ENCODE measurements at places on chromosomes 11 and 22. TPM values are rescaled to one million over a fixed set of nuclear protein-coding genes. Genes with fewer than 3 reads are reported as not detected.

The GRM5 gene
- polyA plus RNA-seq = 0.01 TPM

The UPK3A gene
- polyA plus RNA-seq = 15.4 TPM

The CTSW gene
- polyA plus RNA-seq = 0.98 TPM

The OR10A4 gene
- polyA plus RNA-seq = not detected

The NXPE4 gene
- polyA plus RNA-seq = not detected

The KRTAP5-7 gene
- polyA plus RNA-seq = 0.15 TPM

The NPAS4 gene
- polyA plus RNA-seq = 2.4 TPM

The NRXN2 gene
- polyA plus RNA-seq = 30.5 TPM

The CCDC88B gene
- polyA plus RNA-seq = 10.2 TPM

The KCNK4 gene
- polyA plus RNA-seq = 0.13 TPM

- DNase-seq = no peak
Observed at GRCh38 chr11:23569134-23569533, 708.9 kb upstream of the CCDC179 start.

GRCh38 chr22:17097701-17098100 lies 12.9 kb downstream of the IL17RA start:
- DNase-seq = no peak

GRCh38 chr22:32961497-32961896 lies 96.7 kb downstream of the SYN3 start:
- no peak for DNase-seq

GRCh38 chr22:24471570-24471969 lies 23.6 kb upstream of the UPB1 start:
- no peak for DNase-seq

DNA sequence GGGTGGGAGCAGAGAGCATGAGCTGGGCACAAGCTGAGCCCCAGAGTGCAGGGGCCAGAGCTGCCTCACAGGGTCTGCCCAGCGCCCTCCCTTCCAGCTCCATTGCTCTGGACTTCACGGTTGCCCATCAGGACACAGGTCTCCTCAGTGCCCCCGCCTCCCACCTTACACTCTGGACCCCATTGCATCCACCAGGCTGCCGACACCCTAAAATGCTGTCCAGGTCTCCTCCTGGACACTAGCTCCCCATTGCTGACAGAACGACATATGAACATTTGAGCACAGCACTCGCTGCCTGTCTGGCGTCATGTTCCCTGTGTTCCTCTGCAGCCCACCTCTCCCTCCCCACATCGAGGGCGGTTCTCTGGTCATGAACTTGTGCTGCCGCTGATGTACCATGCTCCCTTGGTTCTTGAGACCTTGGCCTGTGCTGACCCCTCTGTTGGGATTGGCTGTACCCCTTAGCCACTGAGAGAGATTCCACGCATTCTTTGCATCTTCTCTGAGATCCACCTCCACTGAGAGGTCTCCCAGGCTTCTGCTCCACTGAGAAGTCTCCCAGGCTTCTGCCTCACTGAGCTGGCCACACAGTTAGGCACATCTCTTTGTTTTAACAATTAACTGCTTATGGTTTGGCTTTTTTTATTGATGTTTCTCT lies 34.2 kb upstream of the NECTIN1 start:
- no peak for DNase-seq

DNA sequence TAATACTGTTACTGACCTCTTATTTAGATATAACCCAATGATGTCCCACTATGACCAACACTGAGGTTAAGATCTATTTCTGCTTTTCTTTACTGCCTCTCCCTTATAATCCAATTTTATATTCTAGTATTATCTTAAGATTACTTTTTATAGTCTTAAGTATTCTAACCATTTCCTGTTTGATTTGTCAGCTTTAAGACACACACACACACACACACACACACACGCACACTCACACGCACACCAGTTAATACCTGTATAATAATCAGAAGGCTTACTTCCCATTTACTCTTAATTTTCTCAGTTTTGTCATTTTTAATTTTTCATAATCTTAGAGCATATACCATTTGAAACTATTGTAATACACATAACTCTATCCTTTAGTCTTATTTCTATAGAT lies 226.0 kb upstream of the C11orf87 start:
- no peak for DNase-seq

DNA sequence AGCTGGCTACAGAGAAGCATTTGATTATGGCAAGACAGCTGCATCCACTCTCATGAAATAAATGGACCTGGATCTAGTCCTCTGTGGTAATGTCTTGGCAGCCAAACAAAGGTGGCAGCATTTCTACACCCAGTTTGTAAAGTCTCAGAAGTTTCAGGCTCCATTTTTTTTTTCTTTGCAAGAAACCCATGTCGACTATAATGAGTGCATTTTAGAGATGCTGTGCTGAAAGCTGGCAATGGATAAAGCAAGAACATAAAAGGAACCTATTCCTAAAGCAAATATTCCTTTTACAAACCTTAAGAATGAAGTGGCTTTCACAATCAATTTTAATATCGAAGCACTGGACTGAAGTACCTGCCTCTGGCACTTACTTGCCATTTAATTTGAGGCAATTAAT lies 33.5 kb downstream of the THAP12 start:
- no peak for DNase-seq

DNA sequence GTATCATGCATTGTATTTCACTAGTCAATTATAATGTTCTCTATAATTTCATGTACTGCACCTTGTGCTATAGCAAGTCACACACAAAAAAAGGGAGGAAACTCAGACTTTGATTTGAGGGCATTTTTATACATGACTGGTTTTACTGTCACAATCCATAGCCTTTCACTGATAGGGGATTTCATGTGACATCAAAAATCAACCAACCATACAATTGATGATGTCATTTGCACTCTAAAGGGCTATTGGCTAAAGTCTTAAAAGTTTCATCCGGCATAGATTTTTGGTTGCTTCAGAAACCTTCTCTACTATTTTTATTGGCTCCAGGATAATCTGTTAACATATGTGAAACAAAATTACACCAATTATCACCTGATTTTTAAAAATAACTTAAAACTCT lies 237.8 kb downstream of the DCDC1 start:
- no peak for DNase-seq

- DNase-seq = no peak
Observed at GRCh38 chr22:29343313-29343805, 27.9 kb upstream of the RASL10A start.

DNA sequence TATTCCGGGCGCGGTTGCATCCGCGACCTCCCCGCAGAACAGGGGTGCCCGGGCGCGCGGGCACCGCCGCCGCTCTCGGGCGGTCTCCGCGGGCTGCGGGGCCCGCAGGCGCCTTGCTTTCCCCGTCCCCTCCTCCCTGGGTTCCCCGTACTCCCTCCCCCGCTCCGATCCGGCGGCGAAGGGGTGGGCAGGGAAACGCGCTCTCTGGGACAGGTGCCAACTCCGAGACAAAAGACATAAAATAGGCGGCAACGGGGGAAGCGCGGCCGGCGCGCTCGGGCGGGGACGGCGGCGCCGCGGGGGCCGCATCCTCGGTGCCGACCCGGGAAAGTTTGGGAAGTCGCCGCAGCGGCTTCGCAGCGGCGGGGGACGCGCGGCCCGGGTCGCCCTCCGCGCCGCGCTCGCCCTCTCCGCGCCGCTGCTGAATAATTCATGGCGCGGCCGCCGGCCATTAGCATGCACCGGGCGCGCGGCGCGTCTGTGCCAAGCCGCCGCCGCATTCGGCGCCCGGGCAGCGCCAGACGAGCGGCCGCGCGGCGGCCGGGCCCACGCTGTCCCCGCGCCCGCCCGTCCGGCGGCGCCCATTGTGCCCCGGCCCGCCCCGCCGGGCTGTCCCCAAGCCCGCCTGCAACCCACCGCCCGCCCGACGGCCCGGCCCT lies 78.7 kb upstream of the PPARA start:
- peak; percentile 83 for DNase-seq

- DNase-seq = no peak
Observed at GRCh38 chr11:66932543-66932942, 25.6 kb downstream of the PC start.

DNA sequence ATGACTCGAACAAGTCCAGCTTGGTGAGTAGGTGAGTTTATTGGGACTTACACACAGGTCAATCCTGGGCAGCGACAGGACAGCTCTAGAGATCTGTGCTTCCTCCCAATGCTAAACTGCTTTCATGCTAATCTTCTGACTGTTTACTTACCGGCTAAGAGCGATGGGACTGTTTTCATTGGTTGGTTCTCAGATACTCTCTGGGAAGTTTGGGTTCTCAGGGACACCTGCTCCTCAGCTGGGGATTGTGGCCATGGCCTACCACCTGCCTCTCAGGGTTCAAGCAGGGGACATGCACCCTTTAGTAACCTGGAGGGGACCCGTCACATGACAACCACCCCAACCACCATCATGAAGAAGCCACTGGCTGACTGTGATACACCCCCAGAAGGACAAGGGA lies 13.1 kb downstream of the APOL2 start:
- DNase-seq = no peak

DNA sequence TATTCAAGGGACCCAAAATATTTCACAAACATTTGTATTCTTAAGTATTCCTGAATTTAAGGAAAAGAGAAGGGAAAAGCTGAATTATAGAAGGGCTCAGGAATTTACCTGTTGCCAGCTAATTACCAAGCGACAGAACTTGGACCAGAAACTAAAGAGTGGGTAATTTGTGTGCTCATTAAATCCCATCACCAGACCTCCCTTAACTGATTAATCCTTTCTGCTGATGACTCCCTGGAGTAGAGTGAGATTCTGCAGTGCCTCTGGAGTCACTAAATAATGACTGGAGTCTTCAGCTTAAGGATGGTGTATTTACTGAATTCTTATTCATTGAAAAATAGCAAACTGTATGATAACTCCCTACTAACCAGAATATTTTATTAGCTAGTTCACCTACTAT lies 74.0 kb upstream of the RAB1B start:
- no peak for DNase-seq

DNA sequence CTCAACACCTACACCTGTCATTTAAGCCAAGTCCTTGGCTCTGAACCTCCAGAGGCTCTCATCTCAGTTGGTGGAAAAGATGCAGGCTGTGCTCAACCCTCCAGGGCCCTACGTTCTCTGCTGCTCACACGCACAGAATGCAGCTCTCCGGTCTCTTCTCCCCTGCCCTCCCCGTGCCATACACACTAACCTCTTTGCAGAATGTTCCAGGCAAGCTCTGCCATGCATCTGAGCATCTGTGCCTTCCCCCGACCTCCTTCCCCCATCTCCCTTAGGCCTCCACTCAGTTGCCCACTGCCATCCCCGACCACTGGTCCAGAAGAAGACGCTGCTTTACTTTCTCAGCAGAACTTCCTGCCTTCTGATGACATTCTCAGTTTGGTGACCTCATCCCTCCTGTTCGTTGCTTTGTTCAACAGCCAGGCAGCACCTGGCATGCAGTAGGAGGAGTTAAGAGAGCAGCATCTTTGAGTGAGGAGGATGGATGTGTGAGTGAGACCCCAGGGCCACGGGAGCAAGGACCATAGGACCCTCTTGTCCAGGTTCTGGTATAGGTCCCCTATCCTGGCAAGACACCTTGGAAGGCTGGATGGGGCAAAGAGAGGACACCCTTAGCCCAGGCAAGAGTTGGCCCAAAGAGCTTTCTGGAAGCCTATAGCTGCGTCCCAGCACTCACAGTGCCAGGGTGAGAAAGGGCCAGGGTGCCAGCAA lies 598.0 kb downstream of the BRD1 start:
- DNase-seq = no peak

- no peak for DNase-seq
Observed at GRCh38 chr11:103079833-103080232, 12.1 kb downstream of the DCUN1D5 start.

DNA sequence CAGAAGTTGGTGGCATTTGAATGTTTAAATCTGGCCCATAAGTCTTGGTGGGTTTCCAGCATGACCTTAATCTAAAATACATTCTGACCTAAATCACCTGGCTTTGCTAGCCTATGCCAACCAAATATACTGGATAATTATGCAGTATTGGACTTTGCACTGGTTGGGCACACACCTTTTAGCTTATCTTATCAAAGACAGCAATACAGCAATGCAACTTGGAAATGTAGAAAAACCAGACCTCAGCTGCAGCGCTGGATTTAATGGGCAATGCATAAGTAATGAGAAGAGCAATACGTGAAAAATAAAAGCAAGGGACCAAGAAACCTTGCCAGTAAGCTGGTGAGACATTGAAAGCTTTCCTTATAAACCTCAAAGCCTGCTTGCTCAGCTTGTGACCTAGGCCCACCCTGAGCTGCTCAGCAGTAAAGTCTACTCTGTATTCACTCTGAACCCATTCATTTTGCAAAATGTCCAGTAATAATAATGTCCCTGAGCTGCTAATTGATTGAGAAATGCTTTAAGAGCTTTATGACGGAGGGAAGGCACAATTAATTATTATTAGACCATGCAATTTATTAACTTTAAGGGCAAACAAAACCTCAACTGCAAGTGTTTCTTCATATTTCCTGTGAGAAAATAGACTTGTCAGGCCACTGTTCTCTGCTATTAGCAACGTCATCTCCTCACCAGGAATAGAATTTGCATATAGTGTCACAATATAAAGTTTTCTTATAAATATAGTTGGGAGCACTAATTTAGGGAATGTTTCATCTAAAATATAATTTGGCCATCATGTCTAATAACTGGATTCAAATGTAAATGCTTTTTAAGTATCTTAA lies 49.4 kb upstream of the CEP295 start:
- DNase-seq = no peak

GRCh38 chr11:58905721-58906547 lies 33.4 kb upstream of the GLYATL1 start:
- peak; percentile 69 for DNase-seq

GRCh38 chr22:31250740-31251600 lies 38.9 kb downstream of the LIMK2 start:
- DNase-seq = no peak

- peak; percentile 40 for DNase-seq
Observed at GRCh38 chr11:61004180-61004611, 32.7 kb downstream of the CD6 start.

DNA sequence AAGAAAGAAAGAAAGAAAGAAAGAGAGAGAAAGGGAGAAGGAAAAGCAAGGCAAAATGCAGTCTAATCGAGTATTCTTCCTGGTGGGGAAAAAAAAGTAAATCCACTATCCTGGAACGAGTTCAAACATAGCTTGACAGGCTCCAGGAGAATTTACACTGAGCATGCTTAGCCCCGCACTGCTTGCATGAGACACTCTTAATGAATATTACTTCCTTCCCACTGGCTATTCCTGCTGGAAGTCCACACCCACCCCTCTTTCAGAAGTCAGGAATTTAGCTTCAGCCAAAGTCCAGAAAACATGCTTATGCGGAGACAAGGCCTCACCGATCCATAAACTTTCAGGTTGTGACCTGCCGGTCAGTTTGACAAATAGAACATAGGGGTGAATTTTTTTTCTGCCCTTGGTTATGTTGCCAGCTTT lies 251.8 kb upstream of the BLID start:
- DNase-seq = peak; percentile 71

DNA sequence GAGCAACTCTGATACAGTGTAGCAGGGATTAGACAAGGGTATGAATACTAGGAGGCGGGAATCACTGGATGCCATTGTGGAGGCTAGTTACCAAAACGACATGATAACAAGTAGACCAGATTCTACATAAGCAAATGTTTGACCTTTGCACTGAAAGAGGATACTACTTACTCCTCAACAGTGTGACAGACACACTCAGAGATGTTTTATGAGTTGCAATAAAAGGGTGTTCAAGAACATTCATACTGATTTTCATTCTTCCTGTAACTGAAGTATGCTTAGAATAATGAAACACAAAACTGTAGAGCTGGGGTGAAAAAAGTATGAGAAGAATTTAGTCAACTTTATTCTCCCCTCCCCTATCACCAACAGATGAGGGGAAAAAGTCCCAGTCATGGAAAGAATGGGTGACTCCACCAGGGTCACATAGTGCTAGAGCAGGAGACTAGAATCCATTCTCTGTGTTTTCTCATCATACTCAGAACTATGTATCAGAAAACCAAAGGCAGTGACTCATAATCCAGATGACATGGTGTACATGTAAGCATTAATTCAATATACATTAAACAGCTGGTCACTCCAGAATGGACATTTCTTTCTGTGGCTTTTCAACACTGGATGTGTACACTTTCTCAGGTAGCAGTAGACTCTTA lies 32.8 kb downstream of the ARHGAP20 start:
- no peak for DNase-seq
